Stimulated activated CD8-positive, alpha-beta memory T cell treated with anti-CD3 and anti-CD28 coated beads, Interleukin-15, amount 100 ng/mL, for 4 hours (primary cell): ENCODE measurements at places on chromosomes 3 and 15.

GRCh38 chr15:66661432-66662096 is 40.5 kb upstream of the SMAD6 start:
- no peak for DNase-seq

GRCh38 chr3:194782698-194783404 is 97.2 kb downstream of the FAM43A start:
- DNase-seq = no peak

GRCh38 chr3:192090586-192090985 is 629.6 kb downstream of the PYDC2 start:
- no peak for DNase-seq

DNA sequence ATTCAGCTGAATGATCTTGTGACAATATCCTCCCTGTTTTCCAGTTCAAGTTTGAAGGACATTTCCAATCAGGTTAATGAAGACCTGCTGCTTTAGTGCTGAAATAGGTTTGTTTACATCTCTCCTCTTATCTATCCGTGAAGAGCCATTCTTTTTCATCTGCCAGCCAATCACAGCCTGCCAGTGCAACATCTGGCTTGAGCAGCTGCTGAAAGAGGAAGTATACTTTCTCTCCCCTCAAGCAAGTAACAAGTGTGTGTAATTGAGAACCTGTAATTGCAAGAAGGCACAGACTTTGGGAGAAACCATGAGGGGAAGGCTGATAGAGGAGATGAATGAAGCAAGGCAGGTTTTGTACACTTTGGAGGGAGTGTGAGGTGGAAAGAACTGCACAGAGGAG is 404.3 kb downstream of the AGBL1 start:
- no peak for DNase-seq

- no peak for DNase-seq
Measured at GRCh38 chr15:55282284-55282833, 7.3 kb downstream of the RAB27A start.

DNA sequence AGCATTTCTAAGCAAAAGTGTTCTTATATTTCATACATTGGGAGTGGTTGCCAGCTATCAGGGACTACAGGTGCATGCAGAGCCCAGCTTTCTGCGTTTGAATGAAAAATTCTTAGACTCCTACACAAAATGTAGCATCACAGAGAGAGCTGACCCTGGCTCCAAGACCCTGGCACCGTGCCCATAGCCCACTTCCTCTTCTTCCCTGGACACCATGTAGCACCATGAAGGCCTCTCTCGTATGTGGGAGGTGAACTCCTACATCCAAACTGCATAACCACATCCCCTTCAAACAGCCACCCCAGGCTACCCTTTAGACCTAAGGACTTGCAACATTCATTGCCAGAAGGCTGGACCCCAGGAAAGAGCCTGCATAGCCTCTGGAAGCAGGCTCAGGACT is 35.8 kb upstream of the ATOSA start:
- DNase-seq = no peak
